ENCODE measurements at places on chromosomes 7 and 10.
A peak's percentile ranks its signal among the peaks of the same experiment; 100 is the strongest.

GRCh38 chr7:67738958-67739357 lies 742.3 kb downstream of the TYW1 start:
- DNase-seq: no peak

DNA sequence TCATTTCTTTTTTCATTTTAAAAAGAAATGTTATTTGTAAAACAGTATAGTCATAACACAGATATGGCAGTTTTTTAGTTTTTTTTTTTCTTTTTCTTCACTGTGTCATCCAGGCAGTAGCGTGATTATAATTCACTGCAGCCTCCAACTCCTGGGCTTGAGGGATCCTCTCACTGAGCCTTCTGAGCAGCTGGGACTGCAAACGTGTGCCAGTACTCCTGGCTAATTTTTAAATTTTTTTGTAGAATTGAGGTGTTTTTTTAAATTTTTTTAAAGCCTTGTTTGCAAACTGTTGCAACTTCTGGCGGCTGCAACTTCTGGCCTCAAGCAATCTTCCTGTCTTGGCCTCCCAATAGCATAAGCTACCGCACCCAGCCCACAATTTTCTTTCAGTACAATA lies 63.0 kb downstream of the HELLS start:
- DNase-seq: no peak

GRCh38 chr7:24907311-24907886 lies 72.6 kb downstream of the OSBPL3 start:
- no peak for DNase-seq

DNA sequence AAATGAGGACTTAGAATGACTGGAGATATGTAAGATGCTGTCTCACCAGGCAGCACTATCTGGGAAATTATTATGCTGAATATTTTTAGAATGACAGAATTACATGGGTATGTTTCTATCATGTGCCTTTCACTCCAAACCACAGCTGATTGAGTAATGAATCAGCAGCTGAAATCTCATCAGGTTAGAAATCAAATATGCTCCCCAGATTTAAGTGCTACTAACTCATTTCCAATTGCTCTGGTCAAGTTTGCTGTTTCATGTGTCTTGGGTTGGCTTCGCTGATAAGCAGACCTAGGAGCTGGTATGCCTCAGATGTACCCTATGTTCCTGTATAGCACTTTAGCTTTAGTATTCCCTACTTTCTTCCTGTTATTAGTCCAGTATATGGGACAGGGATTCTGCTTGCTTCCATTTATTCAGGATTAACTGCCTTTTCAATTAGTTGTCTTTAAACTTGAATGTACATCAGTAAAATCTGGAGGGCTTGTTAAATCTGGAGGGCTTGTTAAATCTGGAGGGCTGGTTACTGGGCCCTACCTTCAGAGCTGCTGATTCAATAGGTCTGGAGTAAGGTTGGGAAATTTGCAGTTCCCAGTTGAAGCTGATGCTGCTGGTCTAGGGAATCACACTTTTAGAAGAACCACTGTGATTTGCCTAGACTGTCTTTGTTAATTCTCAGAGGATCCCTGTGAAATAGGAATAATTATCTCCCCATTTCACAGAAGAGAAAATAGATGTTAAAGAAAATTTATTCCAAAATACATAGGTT lies 172.9 kb downstream of the DKK1 start:
- DNase-seq: no peak

DNA sequence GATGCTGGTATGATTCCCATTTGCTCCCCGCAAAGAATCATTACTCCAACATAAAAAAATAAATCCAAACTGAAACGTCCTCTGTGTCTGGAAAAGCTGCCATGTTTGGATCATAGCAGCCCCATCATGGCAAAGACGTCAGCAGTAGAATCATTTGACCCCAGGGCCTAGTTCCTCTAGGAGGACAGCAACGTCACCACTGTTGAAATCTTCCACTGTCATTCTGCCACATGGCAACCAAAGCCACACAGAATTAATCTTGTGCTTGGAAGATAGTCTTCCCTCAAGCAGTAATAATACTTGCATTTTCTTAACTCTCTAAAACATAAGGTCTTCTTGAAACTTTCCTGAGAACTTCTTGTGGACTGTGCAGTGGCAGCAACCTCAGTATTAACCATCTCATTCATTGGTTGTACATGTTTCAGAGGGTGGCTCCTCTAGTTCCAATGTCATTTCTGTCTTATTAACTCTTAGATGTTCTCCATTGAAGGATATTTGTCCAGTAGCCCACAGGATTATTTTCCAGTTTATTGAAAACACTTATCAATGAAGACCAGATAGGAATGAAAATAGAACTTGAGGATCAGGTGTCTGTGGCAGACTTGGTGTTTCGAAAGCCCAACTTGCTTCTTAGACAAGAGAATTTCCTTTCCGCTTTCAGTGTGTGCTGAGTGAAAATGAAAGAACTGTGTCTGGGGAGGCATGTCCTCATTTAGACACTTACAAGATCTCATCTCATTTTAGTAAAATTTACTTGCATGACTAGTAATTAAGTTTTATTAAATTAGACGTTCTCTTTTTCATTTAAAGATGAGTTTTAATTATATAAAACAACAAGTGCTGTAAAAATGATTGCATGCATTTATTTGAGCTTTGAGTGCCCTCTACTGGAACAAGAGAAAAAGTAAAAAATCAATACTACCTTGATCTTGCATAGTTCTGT lies 28.9 kb upstream of the INHBA start:
- DNase-seq: no peak

DNA sequence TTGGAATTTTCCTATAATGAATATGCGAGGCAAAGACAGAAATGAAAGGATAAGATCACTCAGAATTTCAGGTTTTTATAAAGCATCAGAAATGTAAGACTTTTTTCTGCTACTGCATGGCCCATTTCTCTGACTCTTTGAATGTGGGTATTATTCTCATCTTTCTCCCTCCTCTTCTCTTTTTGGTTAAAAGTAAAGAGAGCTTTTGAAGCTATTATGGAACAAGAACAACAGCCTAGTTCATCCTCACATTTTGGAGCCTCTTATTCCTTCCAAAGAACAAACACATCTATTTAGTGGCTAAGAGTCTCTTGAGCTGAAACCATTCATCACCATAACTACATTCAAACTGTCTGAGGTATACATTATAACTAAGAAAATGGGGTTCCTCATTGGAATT lies 19.4 kb upstream of the ATRNL1 start:
- no peak for DNase-seq

- DNase-seq: no peak
Observed at GRCh38 chr10:15137636-15138035, 30.9 kb downstream of the NMT2 start.

DNA sequence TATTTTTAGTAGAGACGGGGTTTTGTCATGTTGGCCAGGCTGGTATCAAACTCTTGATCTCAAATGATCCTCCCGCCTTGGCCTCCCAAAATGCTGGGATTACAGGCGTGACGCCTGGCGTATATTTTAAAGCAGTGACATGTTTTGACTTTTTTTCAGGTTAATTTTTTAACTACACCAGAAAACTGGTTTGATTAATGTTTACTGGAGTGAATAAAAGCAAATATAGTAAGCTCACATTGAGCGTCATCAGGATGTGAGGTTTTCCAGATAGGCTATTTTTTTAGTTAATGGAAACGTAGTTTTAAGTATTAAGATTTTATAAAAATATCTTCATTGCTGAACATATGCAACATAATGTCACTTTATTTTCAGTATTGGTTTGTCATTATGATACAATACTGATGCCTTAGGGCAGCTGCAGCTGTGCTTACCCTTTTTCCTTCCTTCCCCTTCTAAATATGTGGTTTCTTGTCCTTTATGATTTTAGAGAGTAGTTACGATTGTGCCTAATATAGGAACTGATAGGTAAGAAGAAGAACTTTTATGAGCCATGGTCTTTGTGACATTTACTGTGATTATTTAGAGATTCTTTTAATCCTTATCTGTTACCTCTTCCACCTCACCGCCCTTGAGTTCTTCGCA lies 37.3 kb downstream of the TMEM60 start:
- no peak for DNase-seq

DNA sequence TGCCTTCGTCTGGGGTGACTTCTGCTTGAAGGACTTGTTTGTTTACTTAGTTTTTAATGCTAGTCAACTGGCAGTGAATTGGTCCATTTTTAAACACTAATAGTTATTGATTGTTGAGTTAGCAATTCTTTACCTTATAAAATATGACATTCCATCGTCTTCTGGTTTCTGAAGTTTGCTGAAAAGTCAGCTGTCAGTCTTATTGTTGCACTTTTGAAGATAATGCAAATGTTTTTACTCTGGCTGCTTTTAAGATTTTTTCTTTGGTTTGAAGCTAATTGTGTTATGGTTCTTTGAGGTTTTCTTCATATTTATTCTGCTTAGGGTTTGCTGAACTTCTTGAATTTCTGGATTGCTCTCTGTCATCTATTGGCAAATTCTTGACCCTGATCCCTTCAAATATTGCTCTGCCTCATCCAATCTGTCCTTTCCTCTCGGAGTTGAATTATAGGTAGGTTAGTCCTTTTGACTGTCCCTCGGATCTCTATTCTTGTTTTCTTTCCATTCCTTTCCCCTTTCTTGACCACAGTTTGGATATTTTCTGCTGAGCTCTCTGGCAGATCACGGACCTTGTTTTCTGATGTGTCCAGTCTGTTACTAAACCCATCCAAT lies 24.2 kb downstream of the MGMT start:
- no peak for DNase-seq

DNA sequence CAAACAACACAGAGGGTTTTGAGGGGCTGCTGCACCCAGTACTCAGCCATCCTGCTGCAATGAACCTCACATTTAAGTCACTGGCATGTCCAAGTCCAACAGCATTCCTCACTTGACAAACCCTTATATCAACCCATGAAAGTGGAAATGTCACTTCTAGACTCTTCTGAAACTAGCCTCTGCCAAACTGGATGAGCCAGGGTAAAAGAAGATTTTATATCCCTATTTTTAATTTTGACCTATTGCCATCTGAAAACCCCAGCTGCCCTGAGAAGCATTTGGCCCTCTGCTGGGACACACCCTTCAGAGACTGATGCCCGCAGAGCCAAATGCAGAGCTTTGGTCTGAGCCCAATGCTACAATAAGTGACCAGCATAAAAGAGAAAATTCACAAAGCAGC lies 201.1 kb downstream of the ANK3 start:
- no peak for DNase-seq

DNA sequence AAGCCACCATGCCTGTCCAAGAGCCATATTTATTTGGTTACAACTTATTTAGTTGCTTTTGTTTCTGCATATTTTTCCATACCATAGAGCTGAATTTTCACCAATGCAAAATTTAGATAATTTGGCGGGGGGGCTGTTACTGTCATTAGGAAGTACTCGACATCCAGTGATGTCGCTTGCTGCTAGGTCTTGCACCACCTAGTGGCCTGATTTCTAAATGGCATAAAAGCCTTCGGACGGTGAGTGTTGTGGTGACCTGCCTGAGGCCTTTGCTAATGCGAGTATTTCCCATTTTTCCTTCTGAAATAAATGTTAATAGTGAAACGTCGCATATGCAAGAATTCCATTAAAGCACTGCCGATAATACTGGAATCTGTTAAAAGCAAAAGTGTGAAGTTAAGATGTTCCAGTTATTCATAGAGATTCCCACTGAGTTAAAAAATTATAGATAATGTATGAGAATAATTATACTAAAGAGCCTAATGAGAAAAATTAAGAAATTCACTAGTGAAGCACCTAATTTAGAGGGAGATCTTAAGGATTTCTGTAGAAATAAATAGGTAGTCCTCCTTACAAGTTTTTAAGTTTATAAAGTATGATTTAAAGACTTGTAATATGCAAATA lies 86.1 kb upstream of the DNAJB6 start:
- DNase-seq: peak; percentile 14

GRCh38 chr10:79349072-79349491 lies 1.8 kb downstream of the PPIF start:
- no peak for DNase-seq

DNA sequence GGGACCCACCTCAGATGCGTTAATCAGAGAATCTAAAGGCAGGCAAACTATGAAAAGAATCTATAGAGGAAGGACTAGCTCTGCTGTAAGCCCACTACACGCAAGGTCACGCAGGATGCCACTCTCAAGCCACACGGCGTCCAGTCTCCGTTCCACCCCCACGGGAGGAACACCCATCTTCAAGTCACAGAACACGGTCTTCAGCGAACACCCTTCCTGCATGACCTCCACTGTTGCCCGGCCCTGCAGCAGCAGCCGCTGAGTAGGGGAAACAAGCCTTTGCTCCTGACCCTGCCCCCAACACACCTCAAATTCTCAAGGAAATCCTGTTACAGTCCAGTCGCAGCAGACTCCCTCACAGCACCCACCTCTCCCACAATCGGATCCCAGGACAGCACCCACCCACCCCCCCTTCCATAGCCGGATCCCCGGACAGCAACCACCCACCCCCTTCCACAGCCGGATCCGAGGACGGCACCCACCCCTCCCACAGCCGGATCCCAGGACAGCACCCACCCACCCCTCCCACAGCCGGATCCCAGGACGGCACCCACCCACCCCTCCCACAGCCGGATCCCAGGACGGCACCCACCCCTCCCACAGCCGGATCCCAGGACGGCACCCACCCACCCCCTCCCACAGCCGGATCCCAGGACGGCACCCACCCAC lies 133.7 kb downstream of the DIP2C start:
- DNase-seq: no peak

- DNase-seq: no peak
Observed at GRCh38 chr7:130909881-130910672, 176.1 kb upstream of the KLF14 start.

DNA sequence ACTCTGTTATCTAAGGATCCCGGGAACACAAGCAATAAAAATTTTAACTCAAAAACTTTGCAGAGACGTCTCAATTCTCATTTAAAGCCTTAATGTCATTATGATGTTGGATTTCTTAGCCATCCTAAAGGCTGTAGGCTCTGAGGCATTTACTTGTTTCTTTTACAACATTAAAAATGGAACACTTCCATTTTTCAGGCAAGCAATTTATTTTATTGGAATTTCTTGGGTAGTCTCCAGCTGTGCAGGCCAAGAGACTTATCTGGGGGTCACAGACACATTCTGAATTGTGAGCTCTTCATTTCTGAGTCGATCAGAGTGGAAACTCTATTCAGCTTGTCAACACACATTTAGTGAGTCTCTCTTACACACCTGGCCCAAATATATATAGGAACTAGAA lies 48.0 kb upstream of the KIF5B start:
- DNase-seq: no peak

GRCh38 chr10:59991661-59992060 lies 85.3 kb upstream of the CCDC6 start:
- no peak for DNase-seq

DNA sequence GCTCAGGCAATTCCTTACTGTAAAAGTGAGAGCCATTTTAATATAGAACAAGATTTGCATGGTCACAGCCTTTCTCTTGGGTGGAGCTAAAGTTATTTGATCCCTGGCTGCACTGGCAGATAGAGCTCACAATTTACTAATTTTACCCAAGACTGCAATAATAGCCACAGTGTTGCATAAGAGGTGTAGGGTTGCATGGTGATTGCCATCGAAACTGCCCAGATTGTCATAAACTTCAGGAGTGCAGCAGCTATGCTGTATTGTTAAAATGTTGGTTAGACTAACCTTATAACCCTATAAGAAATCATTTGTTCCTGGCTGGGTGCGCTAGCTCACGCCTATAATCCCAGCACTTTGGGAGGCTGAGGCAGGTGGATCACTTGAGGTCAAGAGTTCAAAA lies 50.0 kb downstream of the VCL start:
- no peak for DNase-seq

All from T follicular helper cell (primary cell).